Germinal center (tissue), 1 donor: ENCODE measurements at places on chromosomes 16 and 17.

DNA sequence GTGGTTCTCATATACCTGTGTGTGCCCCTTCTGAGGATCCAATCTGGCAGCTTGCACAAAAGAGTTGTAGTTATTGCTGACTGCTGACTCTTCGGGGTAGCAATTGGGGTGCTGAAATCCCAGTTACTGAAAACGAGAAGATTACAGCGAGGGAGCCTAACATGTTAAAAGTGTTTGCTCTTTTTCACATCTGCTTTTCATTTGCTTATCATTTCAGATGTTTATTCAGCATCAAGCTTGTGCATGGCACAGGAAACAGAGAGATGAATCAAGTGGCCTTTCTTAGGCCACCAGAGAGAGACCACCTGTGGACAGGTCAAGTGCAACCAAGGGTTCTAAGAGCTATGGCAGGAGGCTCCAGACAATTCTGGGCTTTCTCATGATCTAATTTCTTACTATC lies 16.9 kb downstream of the DHRS7B start:
- DNase-seq = no peak

- no peak for DNase-seq
Observed at GRCh38 chr16:72665701-72666100, 382.2 kb downstream of the ZFHX3 start.

DNA sequence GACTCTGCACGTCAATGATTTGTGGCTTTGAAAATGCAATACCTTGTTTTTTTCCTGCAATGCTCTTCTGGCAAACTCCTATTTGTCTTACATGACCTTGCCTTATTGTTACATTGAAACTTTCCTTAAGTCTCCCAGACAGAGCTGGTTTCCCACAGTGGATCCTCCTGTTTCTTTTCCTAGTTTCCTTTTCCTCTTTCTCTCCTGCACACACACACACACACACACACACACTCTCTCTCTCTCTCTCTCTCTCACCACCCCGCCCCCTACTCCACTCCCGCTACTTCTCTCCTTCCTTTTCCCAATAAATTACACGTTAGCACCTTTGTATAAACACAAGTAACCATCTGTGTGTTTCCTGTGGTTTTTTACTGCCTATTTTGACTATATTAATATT lies 2.3 kb downstream of the ORC6 start:
- DNase-seq = no peak

DNA sequence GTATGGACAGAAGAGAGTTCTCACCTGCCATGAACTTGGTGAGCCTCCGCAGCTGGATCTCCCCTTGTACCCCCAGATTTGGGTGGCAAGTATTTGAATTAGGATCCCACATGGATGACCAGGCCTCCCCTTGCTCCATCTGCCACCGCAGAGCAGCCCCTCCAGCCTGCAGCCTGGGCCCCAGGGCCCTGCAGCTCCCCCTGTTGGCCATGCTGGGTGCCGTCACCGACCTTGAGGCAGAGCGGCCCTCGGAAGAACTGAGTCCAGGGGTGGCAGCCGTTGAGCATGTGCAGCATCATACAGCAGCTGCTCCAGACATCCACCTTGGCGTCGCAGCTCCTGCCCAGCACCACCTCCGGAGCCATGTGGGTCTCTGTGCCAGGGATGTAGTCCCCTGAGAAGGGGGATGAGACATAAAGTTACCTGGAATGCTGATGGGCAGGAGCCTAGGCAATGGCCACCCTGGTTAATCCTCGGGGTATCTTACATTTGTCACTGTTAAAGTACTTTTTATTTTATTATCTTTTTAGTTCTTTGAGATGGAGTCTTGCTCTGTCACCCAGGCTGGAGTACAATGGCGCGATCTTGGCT lies 9.0 kb upstream of the SPATA32 start:
- DNase-seq = peak; percentile 40

GRCh38 chr17:34153991-34154390 lies 101.1 kb upstream of the CCL2 start:
- no peak for DNase-seq

- DNase-seq = peak; percentile 67
Observed at GRCh38 chr16:29807426-29808218, 1.3 kb downstream of the MAZ start.

- no peak for DNase-seq
Observed at GRCh38 chr16:51388516-51388951, 237.5 kb upstream of the SALL1 start.

GRCh38 chr17:29747660-29748059 lies 124.9 kb upstream of the CORO6 start:
- no peak for DNase-seq

DNA sequence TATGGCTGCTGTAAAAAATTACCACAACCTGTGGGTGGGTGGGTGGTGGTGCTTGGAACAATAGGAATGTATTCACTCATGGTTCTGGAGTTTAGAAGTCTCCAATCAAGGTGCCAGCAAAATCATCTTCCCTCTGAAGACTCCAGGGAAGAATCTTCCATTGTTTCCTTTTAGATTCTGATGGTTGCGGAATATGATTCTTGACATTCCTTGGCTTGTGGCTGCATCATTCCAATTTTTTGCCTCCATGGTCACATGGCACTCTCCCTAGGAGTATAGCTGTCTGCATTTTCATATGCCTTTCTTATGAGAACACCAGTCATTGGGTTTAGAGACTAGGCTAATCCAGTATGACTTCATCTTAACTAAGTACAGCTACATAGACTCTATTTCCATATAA lies 401.0 kb downstream of the HS3ST3B1 start:
- DNase-seq = no peak

DNA sequence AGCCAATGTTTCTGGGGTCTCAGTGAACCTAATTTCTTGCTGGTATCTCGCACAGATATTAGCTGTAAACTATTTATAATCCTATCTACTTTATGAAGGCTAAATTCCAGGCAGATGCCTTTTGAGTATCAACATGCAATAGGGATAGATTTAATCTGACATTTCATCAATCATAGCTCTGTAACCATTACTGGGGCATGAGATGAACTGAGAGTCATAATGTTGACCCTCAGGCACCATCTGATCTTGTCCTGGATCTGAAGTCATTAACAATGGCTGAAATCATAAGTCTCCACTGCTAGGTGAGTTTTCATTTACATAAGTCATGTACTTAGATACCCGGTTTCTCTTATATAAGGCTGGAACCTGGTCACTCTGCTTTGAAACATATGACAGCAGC lies 3.6 kb downstream of the PMFBP1 start:
- DNase-seq = no peak

- no peak for DNase-seq
Observed at GRCh38 chr17:48643697-48644012, 17.5 kb upstream of the HOXB9 start.

DNA sequence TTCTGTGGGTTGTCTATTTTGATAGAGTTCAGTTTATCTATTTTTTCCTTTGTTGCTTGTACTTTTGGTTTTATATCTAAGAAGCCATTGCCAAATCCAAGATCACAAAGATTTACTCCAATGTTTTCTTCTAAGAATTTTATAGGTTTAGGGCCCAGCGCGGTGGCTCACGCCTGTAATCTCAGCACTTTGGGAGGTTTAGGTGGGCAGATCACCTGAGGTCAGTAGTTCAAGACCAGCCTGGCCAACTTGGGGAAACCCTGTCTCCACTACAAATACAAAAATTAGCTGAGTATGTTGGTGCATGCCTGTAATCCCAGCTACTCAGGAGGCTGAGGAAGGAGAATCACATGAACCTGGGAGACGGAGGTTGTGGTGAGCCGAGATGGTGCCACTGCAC lies 13.7 kb upstream of the ITGA3 start:
- DNase-seq = no peak

DNA sequence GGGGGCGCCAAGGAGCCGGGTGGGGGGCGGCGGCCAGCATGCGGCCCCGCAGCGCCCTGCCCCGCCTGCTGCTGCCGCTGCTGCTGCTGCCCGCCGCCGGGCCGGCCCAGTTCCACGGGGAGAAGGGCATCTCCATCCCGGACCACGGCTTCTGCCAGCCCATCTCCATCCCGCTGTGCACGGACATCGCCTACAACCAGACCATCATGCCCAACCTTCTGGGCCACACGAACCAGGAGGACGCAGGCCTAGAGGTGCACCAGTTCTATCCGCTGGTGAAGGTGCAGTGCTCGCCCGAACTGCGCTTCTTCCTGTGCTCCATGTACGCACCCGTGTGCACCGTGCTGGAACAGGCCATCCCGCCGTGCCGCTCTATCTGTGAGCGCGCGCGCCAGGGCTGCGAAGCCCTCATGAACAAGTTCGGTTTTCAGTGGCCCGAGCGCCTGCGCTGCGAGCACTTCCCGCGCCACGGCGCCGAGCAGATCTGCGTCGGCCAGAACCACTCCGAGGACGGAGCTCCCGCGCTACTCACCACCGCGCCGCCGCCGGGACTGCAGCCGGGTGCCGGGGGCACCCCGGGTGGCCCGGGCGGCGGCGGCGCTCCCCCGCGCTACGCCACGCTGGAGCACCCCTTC lies 484 bp downstream of the FZD2 start:
- peak; percentile 29 for DNase-seq

DNA sequence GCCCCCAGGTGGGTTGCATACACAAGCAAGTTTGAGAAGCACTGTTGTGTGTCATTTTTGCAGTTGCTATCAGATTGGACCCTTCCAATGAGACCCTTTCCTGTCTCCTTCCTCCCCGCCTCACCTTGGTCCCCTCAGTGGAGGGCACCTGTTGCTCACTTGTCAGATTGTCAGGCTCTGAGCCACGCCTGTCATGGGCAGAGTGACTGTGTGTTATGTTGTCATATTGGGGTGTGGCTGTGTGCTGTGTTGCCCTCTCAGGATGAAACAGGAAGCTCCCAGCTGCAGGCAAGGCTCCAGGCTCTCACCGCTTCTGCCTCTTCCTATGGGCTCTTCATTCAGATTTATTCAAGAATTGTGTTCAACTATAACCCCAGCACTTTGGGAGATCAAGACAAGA lies 302.9 kb downstream of the CPPED1 start:
- DNase-seq = no peak

DNA sequence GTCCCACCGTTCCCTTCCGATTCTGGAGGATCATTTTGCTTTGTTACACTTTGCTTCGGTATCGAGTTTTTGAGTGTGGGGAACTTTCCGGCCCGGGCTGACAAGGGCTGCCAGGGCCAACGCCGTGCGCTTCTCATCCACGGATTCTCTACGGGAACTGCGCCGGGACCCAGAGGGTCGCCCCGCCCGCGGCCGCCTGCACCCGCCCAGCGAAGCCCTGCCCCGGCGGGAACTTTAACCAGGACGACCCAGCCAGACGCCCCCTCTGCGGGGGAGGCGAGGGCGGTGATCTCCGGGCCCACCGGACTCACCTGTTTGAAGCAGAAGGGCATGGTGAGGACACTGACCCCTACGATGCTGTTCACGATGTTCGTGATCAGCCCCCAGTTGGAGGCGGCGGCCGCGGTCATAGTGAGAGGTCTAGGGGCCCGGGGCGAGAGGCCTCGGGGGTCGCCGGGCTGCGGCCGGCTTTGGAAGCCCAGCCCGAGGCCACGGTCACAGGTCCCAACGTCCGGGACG lies 536 bp downstream of the SLC38A10 start:
- DNase-seq = no peak

GRCh38 chr17:46859996-46860395 lies 8.6 kb downstream of the WNT9B start:
- DNase-seq = no peak

GRCh38 chr17:75515496-75516254 lies at the start of gene CASKIN2:
Gene CASKIN2, minus strand, starts transcription at chr17:75515537. Its CDS starts 1,733 bp downstream, at chr17:75513804.
- peak; percentile 93 for DNase-seq

GRCh38 chr17:50899005-50899460 lies 32.9 kb upstream of the TOB1 start:
- DNase-seq = no peak

DNA sequence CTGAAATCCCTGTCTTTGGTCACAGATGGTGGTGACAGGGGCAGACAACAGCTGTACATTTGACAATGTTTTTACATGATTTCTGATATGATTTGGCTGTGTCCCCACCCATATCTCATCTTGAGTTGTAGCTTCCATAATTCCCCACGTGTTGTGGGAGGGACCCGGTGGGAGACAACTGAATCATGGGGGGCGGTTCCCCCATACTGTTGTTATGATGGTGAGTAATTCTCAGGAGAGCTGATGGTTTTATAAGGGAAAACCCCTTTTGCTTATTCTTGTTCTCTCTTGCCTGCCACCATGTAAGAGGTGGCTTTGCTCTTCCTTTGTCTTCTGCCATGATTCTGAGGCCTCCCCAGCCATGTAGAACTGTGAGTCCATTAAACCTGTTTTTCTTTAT lies 353.9 kb downstream of the CPPED1 start:
- no peak for DNase-seq

DNA sequence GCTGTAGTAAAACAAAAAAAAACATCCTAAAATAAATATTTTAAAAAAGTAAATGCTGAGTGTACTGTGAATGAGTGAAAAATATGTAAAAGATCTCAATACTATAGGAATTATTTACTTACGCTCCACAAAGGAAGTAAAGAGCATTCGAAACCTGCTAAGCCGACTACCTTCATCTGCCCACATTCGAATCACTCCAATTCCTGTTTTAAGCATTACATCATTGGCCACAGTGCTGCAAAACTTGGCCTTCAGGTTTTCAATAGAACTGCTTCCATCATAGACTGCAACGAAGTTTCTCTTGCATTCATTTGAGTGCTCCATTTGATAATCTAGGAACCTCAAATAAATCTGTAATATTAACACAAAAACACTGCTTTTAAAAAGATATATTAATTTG lies 34.4 kb downstream of the NETO2 start:
- no peak for DNase-seq

GRCh38 chr17:57578608-57579225 lies 166.4 kb downstream of the CCDC182 start:
- DNase-seq = no peak

DNA sequence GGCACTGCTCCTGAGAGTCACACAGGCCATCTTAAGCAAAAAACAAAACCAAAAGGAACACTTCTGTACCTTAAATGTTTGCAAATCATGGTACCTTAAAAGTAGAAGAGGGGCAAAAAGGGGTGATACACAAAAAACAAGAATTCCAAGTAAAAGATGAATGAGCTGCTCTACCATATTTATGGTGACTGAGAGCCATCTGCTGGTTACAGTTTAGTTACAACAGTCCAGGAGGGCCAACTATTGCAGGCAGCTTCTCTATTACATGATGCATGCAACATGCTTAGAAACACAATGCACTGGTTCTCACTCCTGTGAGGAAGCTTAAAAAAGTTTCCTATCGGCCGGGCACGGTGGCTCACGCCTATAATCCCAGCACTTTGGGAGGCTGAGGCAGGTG lies 53.5 kb downstream of the STX8 start:
- DNase-seq = no peak

DNA sequence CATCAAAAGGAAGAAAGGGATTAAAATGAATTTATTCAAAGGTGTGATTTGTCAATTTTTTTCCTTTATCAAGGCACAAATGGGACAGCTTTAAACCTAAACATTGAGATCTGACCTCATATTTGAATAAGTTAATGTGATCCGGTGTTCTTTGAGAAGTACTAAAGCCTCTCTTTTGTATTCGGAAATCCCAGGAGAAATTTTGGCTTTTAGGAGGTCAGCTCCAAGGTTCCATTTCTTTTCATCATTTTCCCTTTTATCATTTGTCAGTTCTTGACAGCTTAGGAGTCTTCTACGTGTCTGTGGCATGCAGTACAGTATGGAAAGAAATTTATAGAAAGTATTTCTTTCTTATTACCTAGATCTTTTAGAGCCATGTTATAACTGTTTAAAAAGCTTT lies 873.4 kb upstream of the CDH8 start:
- no peak for DNase-seq

GRCh38 chr16:88430524-88431446 lies 22.3 kb upstream of the ZFPM1 start:
- DNase-seq = peak; percentile 66

- DNase-seq = no peak
Observed at GRCh38 chr16:15976929-15977637, 27.7 kb downstream of the ABCC1 start.

- no peak for DNase-seq
Observed at GRCh38 chr17:27256225-27257030, 37.5 kb upstream of the WSB1 start.

GRCh38 chr16:84159007-84159406 lies 13.9 kb downstream of the DNAAF1 start:
- no peak for DNase-seq
